ENCODE measurements at places on chromosomes 5 and 9.

DNA sequence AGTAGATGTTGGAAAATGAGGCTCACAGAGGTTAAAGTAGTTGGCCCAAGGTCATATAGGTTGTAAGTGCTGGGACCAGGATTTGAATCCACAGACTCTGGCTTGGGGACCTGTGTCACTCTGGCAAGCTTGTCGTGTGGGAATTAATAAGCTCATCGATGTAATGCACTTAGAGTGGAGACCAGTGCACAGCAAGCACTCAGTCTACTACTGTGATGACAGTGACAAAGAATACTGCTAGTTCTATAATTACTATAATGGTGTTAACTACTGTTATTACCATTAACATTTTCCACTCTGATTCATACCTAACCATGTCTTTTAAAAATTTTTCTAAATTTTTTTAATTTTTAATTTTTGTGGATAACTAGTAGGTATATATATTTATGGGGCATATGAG, 12.8 kb downstream of the PAM start:
- DNase-seq, result no peak

GRCh38 chr5:61245936-61246335, 83.7 kb upstream of the SMIM15 start:
- no peak for DNase-seq

DNA sequence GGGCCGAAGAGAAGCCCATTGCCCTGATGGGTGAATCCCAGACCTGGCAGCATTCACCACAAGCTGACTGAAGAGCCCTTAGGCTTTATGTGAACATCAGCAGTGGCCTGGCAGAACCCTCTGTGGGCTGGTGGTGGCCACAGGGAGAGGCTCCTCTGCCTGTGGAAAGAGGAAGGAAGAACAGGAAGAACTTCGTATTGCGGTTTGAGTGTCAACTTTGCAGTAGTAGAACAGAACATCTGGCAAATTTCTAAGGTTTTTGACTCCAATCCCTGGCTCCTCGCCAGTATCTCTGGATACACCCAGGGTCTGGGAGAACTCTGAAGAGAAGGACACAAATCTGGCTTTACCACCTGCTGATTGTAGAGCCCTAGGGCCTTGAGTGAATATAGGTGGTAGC, 356.4 kb upstream of the GRAMD2B start:
- no peak for DNase-seq

GRCh38 chr9:35432076-35432475, 57.8 kb upstream of the RUSC2 start:
- no peak for DNase-seq

DNA sequence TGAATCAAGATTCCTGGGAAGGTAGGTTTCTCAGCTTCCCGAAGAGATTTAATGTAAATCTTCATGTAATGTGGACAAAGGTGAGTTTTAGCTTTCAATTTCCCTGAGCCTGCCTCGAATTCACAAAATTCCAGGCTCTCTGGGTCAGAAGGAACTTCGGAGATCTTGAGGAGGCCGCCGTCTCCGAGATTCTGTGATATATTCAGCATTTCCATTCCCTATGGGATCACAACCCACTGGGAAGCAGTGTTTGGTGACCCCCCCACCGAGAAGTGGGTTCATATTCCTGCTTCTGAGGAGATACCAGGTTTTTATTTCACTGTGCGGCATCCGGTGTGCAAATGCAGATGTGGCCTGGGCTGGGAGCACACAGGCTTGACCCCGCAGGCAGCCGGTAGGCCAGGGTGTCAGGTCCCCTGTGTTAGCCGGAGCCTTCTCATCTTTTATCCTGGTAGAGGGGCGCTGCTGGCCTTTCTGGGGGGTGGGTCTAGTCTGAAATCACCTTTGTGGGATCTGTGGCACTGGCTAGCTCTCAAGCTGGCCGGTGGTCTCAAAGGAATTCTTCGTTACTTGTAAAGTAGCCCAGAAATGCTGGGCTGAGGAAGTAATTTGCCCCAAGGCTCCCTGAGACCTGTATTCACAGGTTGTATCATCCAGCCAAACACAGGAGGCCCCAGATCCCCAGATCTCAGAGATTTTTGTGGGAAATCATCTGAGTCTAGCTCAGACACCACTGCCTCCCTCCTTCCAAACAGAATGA, 1.4 kb downstream of the PLEKHG4B start:
- no peak for DNase-seq

GRCh38 chr9:89439571-89439970, 58.3 kb downstream of the SEMA4D start:
- DNase-seq, result no peak

DNA sequence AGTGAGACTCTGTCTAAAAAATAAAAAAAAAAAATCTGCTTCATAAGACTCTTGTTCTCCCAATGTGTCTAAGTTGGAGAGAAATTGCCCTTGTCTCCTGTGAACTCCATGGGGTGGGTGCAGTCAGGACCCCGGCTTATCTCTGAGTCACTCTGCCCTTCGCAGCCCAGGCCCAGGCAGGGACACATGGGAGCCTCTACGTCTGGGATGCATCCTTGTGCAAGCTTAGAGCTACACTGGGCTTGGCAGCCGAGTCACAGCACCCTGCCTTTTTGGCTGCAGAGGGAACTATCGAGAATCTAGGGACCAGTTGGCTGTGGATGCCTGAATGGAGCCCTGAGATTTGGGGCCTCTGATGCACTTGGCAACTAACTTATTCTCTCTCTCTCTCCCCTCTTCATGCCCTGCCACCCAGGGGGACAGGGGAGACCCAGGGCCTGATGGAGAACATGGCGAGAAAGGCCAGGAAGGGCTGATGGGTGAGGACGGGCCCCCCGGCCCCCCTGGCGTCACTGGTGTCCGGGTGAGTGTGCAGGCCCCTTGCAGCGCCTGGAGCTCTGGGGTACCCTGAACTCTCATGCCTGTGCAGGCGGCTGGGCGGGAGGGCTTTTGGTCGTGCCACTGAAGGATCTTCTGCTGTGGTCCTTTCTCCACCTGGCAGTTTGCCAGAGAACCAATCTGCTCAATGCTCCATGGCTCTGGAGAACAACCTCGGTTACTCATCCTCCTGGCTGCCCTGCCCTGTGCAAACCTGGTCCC, 47.5 kb upstream of the ORM1 start:
- no peak for DNase-seq

GRCh38 chr9:131097126-131097947, 1.0 kb downstream of the AIF1L start:
- DNase-seq, result no peak

Data from left kidney (tissue), 8 donors.